Glomerular endothelial cell (primary cell): ENCODE measurements at places on chromosomes 3 and 15.

GRCh38 chr3:125310623-125311081 lies 64.5 kb downstream of the ZNF148 start:
- no peak for DNase-seq

DNA sequence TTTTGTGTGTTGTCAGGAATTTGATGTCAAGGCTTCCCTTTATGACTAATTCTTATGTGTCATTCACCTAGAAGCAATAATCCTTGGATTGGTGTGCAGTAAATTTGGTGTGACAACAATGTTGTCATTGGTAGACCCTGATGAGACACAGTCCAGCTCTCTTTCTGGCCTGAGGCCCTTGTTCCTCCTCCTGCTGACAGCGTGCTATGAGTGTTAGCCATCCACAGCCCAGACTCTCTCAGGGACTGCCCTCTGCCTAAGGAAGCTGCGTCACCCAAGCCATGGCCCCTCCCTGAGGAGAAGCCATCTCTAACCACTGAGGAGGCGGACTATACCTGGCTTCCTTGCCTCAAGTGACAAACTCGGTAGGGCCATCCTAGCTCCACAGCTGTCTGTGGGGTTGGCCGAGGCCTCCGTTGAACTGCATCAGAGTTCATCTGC lies 13.3 kb upstream of the TM4SF1 start:
- DNase-seq = no peak

DNA sequence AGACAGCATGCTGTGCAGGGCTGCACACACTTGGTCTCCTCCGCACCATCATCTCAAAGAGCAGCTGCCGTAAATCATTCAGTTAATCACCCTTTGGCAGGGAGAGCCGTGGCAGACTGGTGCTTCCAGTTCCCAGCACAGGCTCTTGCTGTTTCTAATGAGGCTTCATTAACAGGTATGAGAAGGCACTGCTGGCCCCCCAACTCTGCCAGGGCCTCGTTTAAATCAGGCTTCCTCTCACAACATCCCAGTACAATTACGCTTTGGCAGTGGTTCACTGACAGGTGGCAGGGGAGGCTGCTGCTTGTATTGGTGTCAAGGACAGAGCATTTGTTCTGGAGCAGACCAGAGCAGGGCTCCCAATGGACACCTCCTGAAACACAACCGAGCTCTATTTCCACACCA lies 77.1 kb downstream of the BFSP2 start:
- no peak for DNase-seq

DNA sequence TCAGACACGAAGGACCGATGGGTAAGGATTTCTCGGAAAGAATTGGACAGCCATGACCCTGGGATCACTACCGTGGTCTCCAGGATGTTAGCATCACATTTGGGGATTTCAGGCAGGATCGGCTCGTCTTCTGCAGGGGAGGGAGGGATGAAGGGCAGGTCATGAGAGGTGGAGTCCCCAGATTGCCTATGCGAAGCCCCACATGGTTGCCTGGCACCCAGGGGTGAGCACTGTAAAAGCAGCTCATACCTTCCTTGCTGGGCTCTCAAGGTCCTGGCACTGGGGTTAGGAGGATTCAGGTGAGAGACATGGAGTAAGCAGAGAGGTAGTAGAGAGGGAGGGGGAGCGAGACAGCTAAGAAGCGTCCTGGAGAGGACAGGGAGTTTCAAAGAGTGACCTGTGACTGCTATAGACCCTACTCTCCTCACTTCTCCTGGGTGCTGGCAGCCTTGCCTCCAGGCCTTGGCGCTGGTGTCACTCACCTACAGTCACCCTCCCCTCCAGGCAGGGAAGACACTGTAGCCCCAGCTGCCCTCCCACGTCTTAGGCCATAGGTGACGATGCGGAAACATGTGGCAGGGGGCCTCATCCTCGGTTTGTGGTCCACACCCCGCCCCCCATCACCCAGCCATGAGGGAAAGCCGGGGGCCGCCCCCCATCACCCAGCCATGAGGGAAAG lies 15.0 kb upstream of the EHD4 start:
- no peak for DNase-seq

GRCh38 chr3:108602249-108602934 lies 12.9 kb downstream of the DZIP3 start:
- DNase-seq = no peak

DNA sequence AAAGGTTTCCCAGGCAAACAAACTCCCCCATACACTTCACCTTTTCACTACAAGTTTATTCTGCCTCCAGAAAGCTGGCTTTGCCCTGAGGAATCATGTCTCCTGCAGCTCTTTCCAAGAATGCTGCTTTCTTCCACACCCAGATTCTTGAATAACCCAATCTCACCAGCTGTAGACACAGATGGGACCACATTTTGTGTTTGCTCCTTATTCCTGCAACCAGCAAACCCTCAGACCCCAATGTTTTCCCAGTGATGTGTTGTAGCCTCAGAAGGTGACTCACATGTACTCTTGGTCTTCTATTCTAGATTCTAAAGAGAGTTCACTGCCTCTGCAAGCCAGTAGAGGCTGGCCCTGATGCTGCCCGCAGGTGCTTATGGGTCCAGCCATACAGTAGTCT lies 23.6 kb upstream of the TRIM59 start:
- no peak for DNase-seq

- DNase-seq = no peak
These were observed 169.6 kb upstream of the GADL1 start for GRCh38 chr3:31064021-31064420.

GRCh38 chr15:56094171-56094570 lies 100.8 kb upstream of the NEDD4 start:
- no peak for DNase-seq

DNA sequence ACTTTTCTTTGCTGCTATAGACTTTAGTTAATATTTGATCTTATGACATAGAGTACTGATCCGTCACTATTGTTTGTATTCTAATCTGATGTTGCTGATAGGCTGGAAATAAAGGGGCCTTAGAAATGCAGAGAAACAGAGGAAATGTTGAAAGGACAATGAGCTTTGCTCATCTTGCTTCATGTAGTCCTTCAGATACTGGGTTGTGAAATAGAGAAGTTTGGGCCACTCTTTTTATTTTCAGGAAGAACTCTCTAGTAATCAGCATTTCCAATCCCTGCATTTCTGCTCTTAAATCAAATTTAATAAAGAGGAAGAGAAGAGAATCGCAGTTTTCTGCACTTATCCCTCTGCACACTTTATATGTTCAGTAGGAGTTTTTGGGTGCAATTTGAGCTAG lies 192.8 kb upstream of the THBS1 start:
- no peak for DNase-seq

GRCh38 chr15:35697549-35698299 lies 151.8 kb upstream of the DPH6 start:
- no peak for DNase-seq

DNA sequence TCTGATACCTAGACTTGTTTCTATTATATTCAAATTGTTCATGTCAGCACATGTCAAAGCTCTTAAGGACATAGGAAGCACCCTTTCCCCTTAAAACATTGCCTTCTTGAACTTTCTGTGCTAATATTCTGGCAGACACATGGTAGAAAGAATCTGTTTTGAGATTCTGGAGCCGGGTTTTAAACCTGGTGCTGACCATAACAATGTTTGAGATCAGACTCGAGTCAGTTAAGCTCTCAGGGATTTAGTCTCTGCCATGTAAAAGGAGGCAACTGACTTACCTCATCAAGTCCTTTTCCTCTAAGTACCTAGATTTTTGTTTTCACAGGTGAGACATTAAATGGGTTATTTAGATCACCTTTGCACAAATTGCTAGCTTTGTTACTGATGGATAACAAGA lies 38.9 kb downstream of the RBMS3 start:
- DNase-seq = no peak

DNA sequence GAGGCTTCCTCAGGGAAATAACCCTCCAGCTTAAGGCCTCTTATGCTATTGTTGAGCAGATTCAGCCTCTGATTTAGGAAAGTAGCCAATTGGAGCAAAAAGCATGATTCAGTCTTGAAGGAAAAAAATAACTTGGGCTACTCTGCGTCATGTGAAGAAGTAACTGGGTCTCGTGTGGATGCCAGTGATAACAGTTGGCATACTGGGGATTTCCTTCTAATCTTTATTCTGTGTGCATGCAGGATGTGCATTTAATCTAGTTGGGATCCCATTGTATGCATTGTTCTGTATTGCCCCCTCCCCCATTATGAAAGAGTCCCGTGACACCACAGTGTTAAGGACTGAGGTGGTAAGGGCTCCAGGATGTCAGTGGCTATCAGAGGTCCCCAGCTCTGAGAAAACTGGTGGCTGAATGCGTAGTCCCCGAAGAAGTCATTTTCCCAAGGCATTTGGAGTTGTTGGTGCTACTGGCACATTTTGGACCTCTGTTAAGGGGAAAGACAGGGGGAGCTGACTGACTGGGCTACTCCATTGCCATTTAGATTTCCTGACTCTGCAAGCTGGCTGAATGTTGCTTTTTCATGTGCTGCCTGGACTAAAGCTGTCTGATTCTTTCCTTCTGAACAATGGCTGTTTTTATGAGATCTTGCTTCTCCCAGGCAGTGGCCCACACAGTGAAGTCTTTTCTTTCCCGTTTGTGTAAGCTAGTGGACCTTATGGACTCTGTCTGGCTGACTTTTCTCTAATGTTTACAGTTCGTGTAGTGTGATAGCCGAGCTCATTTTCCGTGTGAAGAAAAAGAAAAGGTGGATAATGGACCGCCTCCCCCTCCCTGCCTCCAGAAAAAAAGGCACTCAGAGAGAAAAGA lies 38.4 kb upstream of the TRAK1 start:
- DNase-seq = peak; percentile 91

GRCh38 chr3:179304605-179305004 lies 18.2 kb upstream of the ZNF639 start:
- no peak for DNase-seq

DNA sequence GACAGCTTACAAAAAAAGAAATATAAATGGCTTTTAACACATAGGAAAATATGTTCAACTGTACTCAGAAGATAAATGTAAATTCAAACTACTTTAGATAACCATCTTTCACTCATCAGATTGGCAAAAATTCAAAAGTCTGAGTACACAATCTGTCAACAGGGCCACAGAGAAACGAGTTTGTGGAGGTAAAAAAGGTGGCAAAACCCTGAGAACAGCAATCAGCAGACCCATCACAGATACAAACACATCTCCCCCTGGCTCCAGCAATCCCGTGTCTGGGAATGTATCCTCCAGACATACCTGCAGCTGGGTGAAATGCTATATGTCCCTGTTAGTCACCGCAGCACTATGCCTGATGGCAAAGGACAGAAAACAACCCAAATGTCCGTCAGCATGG lies 149.5 kb downstream of the OSBPL10 start:
- no peak for DNase-seq

DNA sequence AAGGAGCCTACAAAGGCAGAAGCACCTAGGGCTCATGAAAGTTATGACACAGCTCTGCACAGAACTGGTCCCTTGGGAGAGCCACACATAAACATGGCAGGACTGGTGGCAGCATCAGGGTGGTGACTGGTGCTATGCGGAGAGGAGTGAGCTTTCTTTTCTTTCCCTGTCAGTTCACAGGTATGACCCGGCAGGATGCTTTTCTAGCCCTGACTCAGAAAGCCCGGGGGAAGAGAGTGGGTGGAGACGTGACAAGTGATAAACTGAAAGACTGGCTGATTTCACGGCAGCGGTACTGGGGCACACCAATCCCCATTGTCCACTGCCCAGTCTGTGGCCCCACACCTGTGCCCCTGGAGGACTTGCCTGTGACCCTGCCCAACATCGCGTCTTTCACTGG lies 103.0 kb downstream of the LARS2 start:
- no peak for DNase-seq
